T-helper 1 cell (primary cell): ENCODE measurements at places on chromosomes 6 and 20.

DNA sequence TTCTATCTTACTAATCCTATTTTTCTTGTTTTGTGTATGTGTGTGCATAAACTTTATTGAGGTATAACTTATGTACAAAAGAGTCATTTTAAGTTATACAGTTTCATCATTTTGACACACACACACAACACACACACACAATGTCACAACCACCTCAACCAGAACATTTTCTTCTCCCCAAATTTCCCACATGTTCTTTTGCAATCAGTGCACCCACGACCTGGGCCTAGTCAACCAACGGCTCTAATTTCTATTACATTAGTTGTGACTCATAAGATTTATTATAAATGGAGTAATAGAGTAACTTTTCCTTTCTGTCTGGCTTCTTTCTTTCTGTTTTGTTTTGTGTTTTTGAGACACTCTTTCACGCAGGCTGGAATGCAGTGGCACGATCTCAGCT, 9.8 kb upstream of the POM121L2 start:
- DNase-seq: no peak

DNA sequence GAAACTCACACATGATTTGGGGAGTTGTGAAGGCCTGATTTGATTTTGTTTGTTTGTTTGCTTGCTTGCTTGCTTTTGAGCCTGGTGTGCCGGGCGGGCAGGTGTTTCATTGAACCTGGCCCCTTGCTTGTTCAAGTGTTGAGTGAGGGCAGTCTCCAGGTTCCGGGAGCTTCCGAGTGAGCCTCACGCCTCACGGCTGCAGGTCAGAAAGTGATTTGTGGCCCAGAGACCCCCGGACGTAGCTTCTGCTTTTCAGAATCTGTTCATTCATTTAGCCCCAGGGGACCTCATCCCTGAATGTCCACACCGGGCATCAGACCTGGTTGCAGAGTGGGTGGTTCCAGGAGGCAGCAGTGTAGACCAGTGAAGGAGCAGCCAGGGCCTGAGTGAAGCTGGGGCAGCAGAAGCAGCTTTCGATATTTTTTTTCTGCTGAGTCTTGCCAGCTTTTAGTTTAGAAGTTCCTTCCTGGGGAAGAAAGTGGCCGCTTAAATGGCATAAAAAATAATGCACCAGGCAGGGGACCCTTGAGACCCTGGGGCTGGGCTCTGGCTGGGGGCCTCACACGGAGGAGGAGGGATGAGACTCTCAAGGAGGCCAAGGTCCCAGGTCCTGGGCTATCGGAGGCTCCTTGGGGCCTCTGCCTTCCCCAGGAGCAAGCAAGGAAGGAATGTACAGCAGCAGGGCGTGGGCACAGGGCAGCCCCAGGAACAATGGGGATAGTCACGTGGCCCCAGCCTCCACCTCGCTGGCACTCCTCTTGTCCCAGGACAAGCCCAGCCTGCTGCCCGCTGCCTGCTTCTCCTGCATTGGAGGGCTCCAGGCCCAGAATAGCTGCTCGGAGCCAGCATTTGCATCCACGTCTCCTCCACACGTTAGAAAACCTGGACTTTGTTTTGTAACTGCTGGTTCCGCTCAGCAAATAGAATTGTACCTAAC, 89.2 kb upstream of the BHLHE23 start:
- DNase-seq: no peak

- no peak for DNase-seq
Measured at GRCh38 chr6:81751388-81752083, 945 bp downstream of the TENT5A start.

DNA sequence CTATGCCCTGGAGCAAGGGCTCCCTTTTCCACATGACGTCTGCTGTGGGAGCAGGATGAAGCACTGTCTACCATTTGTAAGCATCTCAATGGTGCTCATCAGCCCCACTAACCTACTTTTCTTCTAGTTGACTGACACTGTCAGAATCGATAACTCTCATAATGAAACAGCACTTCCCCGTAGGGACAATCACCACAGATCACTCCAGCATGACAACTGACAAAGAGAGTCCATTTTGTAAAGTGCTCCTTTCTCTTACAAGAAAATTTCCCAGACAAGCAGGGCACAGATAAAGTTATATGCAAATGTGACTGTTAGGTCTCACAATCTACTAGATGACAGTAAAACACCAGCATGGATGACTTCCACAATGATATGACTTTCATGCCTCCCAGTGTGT, 46.4 kb downstream of the HEBP2 start:
- DNase-seq: no peak
